Endothelial cell of umbilical vein (primary cell): ENCODE measurements at places on chromosomes 6 and 20.

GRCh38 chr6:46628976-46629375, 23.6 kb downstream of the CYP39A1 start:
- DNase-seq = no peak

DNA sequence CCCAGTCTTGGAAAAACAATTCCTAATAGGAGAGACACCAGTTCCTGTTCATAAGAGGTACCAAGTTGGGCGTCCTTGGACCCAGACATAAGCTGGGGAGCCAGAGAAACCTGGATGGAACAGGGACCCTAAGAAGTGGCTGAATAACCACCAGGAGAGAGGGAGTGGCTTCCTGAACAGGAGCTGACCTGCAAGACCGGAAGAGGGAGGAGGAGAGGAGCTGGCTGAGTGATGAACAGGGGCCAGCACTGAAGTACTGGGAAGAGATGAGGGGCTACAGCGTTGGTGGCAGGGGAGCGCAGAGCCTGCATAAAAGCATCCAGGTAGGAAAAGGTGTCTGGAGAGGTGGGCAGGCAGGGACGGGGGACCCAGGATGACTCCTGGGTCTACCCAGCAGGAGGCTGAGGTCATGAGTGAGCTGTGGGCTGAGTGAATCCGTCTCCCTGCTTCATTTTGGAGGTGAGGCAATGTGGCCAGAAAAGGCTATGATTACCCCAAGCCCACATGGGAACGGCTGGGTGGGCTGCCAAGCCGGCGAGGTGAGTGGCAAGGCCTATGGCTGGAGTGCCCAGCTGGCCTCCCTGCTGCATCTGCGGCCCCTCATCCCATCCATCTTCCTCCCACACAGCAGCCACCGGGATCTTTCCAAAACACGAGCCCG, 34.4 kb upstream of the ZFAND3 start:
- DNase-seq = no peak

GRCh38 chr20:37839955-37840354, 63.0 kb upstream of the VSTM2L start:
- no peak for DNase-seq

- DNase-seq = no peak
Measured at GRCh38 chr20:4445331-4445730, 276.4 kb upstream of the PRND start.

- no peak for DNase-seq
Measured at GRCh38 chr20:13418263-13419229, 197.5 kb downstream of the ISM1 start.

- peak; percentile 81 for DNase-seq
Measured at GRCh38 chr6:164085091-164086075, 670.9 kb downstream of the QKI start.

- DNase-seq = no peak
Measured at GRCh38 chr6:69795469-69796072, 1.2 kb downstream of the LMBRD1 start.

- peak; percentile 33 for DNase-seq
Measured at GRCh38 chr6:47352194-47352920, 42.7 kb upstream of the TNFRSF21 start.

GRCh38 chr20:4509825-4510522, 211.7 kb upstream of the PRND start:
- no peak for DNase-seq

GRCh38 chr20:9723501-9724202, 115.2 kb downstream of the PAK5 start:
- DNase-seq = no peak

DNA sequence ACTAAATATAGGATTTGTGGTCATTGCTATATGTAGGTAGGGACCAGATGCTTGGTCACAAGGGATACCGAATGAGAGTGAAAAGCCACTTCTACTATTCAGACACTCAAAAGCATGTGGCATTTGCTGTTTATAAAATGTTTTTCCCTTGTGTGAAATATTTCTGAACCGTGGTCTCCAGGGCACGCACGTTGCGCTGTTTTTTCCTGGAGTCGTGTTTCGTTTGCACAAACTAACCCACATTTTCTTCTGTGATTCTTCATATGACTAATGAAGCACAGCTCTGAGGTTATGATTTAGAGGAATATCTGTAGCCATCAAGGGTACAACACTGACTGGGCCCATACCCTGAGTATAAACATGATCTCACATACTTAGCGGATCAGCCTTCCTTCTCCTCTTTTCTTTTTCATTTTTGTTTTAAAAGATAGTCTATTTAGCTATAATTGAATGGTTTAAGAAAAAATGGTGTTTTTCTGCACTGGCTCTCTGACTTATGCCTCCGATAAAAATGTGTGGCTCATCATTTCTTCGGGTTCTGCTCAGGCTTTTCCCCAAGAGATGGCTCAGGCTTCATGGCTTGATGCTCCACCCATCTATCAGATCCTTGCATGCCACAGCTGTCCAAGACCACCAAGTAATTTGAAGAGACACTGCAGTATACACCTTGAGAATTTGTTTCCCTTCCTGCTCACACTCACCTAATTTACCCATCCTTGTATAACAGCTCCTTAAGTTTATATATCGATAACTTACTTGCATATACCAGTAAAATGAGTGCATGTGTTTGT, 59.9 kb upstream of the HBS1L start:
- DNase-seq = no peak

- DNase-seq = no peak
Measured at GRCh38 chr6:24768361-24768760, 6.4 kb upstream of the GMNN start.

DNA sequence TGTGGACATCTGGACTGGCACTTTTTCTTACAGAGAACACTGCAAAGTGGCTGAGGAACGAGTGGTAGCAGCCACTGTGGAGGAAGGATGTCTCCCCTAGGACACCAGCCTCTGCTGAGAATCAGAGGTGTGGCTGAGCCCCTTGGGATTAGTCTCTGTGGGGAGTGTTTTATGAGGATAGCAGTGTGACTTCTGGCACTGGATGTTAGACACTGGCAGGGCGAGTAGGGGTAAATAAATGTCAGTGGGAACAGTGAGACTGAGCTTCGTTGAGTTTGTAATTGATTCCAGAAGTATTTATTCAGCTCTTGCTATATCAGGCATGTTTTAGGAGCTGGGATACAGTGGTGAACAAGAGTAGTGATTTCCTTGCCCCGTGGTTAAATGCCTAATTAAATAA, 124.0 kb downstream of the JARID2 start:
- DNase-seq = no peak

DNA sequence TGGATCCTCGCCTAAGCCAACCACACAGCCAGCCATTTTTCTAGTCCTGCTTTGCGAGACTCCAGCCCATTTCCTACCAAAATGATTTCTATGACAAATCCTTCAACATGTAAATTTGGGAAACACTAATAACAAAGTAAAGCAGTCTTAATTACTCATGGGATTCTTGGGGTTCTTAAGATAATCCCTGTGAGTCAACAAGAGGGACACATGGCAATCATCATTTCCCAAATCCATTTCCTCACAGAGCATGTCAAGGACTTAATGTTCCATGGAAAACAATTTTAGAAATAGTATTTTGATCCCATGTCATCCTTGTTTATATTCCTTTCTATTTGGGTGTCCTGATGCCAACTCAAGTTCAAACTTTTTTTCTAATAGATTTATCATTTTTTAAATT, 322.7 kb upstream of the NOX3 start:
- no peak for DNase-seq

GRCh38 chr6:150503586-150504339, 95.9 kb upstream of the PLEKHG1 start:
- no peak for DNase-seq

DNA sequence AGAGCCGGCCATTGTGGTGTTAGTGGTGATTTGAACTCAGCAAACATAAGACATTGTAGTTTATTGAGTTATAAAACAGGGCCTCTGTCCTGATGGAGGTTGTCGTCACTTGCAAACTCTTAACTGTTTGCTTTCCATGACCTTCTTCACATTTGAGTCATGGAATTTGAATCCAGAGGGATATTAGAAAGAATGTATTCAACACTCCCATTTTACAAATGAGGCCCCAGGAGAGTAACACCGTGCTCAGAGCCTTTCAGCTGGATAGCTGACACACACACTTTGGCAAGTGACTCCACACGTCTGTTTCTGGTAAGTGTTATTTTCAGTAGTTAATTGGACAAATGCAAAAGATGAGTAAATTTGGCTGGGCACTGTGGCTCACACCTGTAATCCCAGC, 72.4 kb upstream of the XRN2 start:
- DNase-seq = no peak

DNA sequence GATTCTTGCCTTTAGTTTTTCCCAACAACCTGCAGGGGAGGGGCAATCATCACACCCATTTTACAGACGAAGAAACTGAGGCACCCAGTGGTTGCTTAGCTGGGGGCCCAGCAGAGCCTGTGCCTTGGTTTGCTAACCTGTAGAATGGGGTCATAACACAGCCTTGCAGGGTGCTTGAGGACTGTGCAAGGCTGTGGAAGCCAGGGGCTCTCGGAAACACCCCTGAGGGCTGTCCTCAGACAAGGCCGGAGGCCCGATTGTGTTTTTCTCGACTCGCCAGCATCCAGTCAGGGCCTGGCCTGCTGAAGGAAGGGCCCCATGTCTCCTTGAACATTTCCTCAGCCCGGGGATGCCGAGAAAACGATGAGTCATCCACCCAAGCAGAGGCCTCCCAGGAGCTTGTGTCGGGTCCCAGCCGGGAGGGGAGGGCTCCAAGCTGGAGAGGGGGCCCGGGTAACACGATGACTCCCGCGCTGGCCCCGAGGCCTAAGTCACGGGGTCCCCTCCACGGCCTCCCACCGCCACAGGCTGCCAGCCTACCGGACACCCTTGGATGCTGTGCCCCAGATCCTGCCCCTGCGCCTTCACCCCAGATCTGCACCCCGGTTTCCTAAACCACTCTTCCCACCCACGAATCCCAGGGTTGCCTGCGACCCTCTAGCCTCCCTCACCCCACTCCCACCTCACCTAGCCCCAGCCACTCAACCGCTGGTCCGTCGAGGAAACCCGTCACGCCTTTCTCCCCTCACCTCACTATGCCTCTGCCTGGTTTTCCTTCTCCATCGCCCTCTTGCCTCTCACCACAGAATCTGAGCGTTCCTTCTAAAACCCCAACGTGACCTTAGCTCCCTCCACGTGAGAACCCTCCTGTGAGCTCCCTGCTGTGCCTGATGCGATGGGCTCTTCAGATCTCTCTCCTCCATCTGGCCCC, 10.6 kb downstream of the NOL4L start:
- DNase-seq = peak; percentile 47

- DNase-seq = no peak
Measured at GRCh38 chr6:93494057-93494456, 74.7 kb upstream of the EPHA7 start.

DNA sequence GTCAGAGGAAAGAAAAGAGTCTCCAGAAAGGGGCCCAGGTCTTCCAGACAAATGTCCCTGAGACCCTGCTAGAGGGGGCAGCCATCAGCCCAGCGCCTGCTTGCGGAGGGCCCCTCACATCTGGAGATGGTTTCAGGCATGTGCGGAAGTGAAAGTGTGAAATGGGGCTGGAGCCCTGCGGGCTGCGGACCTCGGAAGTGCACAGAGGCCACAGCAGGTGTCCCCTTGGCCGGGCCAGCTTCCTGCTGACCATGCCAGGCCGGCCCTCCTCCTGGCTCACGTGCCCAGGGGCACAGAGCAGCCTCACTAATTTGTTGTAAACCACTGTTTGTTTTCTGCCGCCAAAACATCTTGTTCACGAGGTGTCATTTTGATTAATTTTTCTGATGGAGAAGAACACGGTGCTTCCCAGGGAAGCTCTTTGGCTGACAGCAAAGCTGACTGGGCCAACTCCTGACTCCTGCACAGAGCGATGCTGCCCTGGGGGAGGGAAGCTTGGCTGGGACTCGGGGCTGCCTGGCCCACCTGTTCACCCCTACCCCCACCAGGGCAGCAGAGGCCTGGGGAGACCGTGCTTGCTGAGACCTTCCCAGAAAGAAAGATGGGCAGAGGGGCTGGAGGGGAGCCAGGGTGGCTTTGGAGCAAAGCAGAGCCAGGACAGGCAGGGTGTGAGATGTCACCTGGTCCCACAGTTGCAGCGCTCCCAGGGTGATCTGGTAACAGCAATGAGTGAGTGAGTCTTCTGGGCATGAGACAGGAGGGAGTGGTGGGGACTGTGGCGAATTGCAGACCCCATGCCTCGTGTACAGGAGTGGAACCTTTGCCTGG, 54.2 kb downstream of the BCAS4 start:
- DNase-seq = no peak

- no peak for DNase-seq
Measured at GRCh38 chr20:41927655-41928054, 309.5 kb upstream of the CHD6 start.

DNA sequence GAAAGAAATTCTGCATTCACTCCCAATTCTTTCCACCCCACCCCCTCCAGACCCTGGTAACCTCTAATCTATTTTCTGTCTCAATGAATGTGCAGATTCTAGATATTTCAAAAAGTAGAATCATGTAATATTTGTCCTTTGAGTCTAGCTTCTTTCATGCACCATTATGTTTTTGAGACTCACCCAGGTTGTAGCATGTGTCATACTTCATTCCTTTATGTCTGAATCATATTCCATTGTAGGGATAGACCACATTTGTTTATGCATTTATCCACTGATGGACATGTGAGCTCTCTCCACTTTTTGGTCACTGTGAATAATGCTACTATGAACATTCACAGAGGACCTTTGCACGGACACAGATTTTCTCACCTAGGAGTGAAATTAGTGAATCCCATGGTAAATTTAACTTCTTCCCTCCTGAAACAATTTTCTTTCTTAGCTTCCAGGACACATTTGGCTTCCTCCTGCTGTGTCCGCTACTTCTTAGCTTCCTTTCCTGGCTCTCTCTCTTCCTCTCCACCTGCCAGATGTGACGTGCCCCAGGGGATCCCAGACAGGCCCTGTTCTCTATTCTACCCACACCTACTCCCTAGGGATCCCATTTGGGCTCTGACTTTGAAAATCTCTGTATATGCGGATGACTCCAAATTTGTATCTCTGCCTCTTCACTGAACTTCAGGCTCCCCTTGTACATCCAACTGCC, 24.1 kb upstream of the ARFGEF2 start:
- peak; percentile 64 for DNase-seq

DNA sequence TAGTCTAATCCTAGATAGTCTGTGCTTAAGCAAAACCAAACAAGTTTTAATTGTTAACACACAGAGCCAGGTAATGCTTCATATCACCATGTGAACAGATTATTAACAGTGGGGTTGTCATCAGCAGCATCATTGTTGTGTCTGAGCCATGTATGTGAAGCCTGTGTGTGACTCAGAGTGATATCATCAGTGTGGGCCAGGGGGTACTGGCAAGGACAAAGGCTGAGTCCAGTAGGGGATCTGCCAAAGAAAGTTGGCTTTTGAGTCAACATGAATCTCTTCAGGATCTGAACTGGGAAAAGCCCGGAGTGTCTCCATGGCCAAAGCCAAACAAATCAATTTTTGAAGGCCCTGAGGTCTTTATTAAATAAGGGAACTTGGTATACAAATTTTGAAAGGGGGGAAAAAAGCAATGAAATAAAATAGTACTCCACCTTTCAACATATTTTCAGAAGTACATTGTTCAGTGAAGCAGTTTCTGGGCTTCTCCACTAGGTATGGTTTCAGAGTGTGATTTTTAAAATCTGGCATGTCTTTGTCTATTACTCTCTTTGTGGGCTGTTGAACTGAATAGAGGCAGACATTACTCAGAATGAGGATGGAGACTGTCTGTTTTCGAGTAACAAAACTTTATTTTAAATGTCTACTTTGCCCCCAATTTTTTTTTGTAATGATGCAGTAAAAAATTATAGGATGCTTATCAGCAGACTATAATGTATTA, 444.2 kb upstream of the JAG1 start:
- DNase-seq = peak; percentile 67
